ENCODE measurements at places on chromosomes 2 and 18.

GRCh38 chr2:30323499-30323898 lies 92.2 kb downstream of the LBH start:
- no peak for DNase-seq

DNA sequence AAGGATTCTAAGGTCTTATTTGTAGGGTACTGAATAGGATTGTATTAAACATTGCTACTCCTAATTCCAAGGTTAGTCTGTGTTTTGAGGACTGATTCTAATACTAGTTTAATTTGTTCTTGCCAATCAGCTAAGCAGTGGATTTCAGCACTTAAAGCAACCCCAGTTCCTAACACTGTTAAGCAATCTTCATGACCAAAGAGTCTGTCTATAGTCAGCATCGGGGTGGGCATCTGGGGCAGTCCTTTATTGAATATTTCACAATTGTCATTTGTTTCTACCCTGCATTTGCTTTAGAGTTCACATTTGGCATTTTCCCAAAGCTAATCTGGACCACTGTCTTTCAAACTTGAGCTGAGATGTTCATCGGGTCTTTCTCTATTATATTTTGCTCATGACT lies 248.0 kb upstream of the TANK start:
- no peak for DNase-seq

- DNase-seq = no peak
These were observed 33.0 kb downstream of the SP140L start for GRCh38 chr2:230360028-230360427.

DNA sequence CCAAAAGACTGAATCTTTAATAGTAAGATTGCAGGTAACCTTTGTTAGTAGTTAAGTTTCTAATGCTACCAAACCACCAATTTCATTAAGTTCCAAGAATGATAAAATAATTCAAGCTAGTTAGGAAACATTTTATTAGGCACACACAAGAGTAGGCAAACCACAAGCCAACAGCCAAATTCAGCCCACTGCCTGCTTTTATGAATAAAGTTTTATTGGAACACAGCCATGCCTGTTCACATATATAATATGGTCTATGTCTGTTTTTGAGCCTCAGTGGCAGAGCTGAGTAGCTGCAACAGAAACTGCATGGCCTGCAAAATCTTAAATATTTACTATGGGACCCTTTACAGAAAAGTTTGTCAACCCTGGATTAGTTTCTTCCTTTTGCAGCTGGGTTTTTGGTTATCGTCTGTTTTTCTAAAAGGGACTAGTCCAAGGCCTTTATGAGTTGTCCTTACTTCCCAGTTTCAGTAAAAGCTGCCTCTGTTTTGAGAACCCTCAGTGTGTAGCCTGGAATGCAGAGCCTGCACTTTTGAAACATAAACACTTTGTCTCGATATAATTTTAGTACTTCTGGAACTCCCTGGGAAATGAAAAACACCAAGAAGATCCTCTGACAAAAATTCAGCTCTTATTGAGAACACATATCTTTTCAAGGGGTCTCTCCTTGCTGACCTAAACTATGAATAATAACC lies 39.1 kb downstream of the FRZB start:
- no peak for DNase-seq

DNA sequence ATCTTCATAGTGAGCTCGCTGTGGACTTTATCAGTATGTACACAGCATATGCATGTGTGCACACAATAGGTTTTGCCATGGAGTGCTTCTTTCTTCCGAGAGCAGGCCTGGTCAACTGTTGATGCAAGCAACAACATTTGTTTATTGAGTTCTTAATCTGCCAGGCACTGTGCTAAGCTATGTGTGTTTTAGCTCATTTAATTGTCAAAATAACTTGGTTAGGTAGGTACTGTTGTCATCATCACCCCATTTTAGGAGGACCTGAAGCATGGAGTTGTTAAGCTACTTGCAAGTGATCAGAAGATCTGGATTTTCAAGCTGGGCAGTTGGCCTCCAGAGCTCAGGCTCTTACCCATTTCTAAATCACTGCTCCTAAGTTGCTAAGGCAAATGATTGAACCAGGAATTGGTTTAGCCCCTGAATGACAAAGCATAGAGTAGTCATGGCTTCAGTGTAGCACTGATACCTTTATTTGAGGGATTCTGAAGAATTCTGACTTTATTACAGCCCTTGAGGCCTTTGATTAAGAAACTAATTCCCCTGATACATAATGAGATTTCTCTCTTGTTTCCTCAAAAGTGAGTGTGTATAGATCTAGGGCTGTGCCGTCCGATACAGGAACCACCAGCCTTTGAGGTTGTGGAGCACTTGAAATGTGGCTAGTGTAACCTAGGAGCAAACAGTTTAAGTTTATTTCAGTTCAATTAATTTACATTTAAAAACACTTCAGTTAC lies 132.9 kb downstream of the FMNL2 start:
- no peak for DNase-seq

DNA sequence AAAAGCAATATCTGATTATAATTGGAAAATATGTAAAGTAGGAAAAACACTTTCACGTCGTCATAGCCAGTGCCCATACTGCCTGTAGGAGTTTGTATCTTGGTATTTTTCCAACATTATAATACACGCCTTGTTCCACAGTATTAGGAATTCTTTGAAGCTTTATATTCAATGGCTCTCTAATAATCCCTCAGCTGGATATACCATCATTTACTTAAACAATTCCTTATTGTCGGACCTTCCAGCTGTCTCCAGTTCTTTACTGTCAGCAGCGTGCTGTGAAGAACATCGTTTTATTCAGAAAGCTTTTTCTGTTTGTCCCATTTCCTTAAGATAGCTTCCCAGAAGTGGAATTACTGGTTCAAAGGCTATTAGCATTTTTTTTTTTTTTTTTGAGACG lies 31.7 kb downstream of the ATP6V1C2 start:
- no peak for DNase-seq

DNA sequence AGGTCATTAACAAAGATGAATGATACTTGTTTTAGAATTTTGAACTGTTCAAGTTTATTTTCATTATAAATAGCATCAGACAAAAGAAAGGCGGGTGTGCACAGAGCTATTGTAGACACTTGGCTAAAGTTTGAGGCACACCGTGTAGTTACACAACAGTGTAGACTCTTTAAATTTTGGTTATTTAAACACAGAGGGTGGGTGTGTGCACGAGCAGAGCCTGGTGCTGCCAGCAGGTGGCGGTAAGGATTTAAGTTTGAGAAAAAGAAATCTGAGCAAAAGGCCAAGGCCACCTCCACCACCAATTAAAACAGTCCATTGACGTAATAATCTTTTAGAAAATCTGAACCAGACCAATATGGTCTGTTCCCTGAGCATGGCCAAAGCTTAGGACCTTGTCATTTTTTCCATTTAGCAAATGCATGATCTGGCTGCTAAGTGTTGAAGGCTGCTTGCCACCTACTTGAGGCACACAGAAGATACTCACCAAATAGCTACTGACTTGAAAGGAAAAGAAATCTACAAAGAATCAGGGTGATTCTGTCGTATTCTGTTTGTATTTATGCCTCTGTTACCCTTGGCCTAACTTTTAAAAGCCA lies 14.3 kb downstream of the COPS7B start:
- DNase-seq = no peak

DNA sequence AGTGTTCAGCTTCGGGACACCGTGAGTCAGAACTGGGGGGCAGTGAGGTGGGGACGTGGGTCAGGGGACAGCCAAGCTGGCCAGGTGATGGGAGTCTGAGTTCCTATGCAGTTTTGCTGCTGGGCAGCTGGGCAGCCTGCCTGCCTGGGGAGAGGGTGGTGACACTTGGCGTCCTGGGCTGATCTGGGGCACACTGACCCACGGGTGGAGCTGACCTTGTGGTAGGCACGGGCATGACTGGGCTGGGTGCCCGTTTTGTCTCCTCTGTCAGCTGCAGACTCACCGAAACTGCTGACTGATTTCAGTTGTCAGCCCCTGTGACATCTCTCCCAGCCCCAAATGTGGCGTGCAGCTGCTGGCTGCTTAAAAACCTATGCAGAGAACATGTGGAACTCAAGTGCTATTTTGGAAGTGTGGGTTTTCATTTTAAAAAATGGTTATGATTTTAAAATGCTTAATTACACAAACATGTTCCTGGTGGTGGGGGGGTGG lies 32.6 kb upstream of the E2F6 start:
- DNase-seq = no peak
